ENCODE measurements at places on chromosomes 2 and 18.

GRCh38 chr2:19362094-19362754 is 3.8 kb upstream of the OSR1 start:
- DNase-seq, result no peak

DNA sequence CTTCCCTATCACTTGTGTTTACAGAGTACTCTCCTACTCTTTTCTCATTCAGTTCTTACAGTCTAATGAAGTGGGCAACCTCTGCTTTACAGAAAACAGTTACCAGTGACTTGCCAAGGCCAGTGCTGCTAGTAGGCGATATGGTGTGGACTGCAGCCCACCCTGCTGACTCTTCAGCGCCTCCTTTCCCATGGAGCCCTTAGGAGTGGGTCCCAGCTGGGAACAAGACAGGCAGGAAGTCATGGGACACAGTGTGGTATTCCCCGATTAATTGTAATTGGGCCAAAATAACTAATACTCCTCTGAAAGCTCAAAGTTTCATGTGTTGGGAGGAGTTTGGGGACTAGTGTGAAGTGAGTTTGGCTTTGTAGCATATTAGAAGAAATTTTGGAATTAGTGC is 120.1 kb upstream of the EML6 start:
- no peak for DNase-seq

- no peak for DNase-seq
Observed at GRCh38 chr2:160639472-160639871, 145.9 kb upstream of the RBMS1 start.

DNA sequence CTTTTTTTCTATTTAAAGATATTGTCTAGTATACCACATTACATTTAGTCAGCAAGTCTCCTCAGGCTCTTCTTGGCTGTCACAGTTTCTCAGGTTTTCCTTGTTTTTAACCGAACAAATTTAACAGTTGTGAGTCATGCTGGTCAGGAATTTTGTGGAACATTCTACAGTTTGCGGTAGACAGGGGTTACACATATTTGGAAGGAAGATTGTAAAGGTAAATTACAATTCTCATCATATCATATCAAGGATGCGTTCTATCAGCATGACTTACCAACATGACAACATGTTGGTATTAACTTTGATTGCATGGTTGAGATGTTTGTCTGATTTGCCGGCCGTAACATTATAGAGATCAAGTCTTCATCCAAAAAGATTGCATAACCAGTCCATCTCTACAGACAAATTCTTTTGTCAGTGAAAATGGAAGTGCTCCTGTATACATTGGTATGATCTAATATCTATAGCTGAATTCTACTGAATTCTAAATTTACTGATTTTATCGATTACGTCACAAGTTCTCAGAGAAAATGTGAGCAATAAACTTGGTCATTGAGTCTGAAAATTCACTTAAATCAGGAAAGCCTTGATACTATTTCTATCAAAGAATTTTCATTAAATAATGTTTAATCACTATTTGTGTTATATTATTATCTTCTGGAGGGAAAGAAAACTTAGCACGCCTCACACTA is 664.4 kb upstream of the SLC8A1 start:
- no peak for DNase-seq

GRCh38 chr18:78480262-78481054 is 499.2 kb upstream of the SALL3 start:
- no peak for DNase-seq

- DNase-seq, result no peak
Observed at GRCh38 chr2:120785228-120785966, 49.7 kb downstream of the GLI2 start.

DNA sequence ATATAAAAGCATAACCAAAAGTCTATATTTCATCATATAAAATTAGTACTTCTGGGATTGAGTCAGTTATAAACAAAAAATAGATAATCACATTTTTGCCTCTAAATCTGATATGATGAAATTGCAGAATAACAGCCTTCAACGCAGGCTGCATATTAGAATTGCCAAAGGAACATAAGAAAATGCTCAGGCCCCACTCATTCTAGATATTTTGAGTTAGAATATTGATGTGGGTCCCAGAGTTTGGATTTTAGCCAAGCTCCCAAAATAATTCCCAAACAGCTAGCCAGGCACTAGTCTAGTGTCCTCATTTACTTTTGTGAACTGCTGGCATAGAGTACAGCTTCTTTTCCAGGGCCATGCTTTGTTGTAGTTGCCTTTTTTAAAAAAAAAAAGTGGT is 63.5 kb downstream of the ZDBF2 start:
- DNase-seq, result no peak

- DNase-seq, result no peak
Observed at GRCh38 chr2:145931781-145932395, 1412.0 kb upstream of the ZEB2 start.

- DNase-seq, result no peak
Observed at GRCh38 chr18:57585421-57585820, 1.1 kb downstream of the FECH start.

- DNase-seq, result no peak
Observed at GRCh38 chr18:79156327-79156726, 87.1 kb downstream of the ATP9B start.

DNA sequence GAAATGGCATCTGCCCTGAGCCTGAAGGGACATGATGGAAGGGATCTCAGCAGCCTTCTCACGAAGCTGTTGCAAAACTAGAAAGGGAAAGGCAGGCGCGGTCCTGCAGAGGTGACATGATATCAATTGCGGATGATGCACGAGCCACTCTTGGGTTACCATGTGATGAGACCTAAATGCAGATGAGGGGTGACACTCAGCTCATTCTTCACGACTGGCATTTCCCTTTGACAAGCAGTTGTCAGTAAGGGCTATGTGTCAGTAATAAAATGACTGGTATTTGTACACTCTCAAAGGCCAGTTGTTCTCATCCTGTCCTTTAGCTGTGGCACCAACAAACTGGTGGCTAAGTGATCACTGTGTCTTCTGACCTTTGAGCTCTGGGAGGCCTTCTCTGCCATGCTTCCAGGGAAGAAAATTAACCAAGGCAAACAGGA is 273.6 kb downstream of the ETAA1 start:
- DNase-seq, result no peak

DNA sequence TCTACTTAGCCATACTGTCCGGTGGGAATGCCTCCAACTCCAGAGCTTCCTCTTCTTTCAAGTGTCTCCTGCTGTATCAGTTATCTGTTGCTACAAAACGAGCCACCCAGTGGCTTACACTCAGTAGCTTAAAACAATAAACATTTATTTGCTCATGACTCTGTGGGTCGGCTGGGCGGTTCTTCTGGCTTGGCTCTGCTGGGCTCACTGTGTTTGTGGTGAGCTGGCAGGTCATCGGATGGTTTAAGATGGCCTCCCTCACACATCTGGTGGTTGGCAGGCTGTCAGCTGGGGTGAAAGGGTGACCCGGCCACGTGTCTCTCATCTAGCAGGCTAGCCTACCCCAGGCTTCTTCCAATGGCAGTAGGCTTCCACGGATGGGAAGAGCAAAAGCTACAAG is 122.4 kb upstream of the SLC1A4 start:
- no peak for DNase-seq

DNA sequence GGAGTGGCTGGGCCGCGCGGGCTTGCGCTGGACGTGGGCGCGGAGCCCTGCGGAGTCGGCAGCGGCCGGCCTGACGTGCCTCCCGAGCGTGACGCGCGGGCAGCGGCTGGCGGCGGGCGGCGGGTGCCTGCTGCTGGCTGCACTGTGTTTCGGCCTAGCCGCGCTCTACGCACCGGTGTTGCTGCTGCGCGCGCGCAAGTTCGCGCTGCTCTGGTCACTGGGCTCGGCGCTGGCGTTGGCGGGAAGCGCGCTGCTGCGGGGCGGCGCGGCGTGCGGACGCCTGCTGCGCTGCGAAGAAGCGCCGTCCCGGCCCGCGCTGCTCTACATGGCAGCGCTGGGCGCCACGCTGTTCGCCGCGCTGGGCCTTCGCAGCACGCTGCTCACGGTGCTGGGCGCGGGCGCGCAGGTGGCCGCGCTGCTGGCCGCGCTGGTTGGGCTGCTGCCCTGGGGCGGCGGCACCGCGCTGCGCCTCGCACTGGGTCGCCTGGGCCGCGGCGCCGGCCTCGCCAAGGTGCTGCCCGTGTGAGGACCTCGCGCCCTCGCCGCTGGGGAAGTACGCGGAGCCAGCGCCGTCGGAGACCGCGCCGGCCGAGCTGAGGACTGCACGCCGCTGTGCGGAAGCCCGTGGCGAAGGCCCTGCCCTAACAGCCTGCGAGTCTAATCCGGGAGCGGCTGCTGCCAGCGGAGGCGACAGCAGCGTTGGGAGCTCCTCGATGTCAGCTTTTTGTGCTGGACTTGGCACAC is 526 bp downstream of the SFT2D3 start:
- DNase-seq, result peak; percentile 73

- DNase-seq, result peak; percentile 47
Observed at GRCh38 chr2:219496825-219497494, 1.7 kb upstream of the GMPPA start.

GRCh38 chr2:186486651-186487647 is 889 bp downstream of the ZC3H15 start:
- no peak for DNase-seq

DNA sequence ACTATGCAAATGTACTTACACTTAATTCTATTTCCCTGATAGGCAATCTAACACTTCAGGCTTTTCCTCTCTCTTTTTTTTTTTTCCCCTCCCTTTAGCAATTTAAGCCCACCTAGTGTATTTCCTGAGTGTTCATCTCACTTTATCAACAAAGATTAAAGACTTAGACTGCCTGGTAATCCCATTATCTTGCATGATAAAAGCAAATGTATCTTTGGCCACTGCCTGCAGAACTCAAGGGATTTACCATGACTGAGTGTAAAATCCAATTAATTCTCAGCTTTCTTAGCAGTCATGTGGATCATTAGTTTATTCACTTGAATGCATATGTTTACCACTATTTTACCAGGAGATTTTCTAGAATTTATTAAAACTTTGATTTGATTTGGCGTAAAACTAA is 1102.2 kb upstream of the GYPC start:
- DNase-seq, result no peak

DNA sequence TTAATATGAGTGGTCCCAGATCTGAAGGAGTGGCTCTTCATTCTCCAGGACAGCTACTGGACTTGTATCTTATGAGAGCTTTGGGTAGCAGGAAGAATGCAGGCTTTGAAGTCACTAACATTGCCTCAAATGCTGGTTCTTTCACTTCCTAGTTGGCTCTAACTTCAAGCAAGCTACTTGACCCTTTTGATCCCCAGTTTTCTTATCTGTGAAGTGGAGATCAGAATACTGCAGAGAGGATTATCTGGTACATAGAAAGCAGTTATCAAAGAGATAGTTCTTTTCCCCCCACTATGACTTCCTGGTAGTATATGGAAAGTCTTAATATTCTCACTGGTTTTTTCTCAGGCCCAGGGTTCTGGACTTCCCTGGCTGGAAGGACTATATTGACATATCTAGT is 3.4 kb upstream of the PLCL1 start:
- no peak for DNase-seq

- DNase-seq, result peak; percentile 40
Observed at GRCh38 chr18:74457043-74457724, at the start of gene DIPK1C. DIPK1C (minus strand) TSS chr18:74457308; CDS start chr18:74457259, 49 bp downstream.

DNA sequence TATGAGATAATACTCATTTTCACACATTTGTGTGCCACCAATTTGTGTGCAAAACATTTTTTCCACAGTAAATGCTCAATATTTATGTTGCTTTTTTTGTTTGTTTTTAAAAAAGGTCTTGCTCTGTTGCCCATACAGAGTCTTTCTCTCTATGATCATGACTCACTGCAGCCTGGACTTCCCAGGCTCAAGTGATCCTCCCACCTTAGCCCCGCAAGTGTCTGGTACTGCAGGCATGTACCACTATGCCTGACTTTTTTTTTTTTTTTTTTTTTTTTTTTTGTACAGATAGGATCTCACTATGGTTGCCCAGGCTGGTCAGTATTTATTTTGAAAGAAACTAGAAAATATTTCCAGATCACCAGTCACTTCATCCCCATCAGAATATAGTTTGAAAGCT is 297.8 kb upstream of the GYPC start:
- no peak for DNase-seq

- DNase-seq, result no peak
Observed at GRCh38 chr2:118607641-118608040, 239.8 kb downstream of the EN1 start.

DNA sequence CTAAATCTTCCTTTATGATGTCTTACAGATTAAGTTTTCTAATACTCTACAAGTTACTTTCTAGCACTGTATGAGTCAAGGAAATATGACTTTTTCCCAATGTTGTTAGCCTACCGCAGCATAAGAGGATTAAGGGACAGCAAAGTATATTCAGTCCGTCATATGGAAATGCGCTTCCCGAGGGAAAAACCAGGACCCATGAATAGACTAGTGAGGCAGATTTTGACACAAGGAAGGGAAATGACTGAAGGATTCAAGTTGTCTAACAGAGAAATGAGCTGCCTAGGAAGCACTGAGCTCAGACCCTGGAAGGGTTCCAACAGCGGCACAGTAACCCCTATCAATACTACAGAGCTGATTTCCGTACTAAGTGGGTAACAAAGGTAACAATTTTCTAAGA is 12.0 kb downstream of the SEPTIN10 start:
- no peak for DNase-seq

DNA sequence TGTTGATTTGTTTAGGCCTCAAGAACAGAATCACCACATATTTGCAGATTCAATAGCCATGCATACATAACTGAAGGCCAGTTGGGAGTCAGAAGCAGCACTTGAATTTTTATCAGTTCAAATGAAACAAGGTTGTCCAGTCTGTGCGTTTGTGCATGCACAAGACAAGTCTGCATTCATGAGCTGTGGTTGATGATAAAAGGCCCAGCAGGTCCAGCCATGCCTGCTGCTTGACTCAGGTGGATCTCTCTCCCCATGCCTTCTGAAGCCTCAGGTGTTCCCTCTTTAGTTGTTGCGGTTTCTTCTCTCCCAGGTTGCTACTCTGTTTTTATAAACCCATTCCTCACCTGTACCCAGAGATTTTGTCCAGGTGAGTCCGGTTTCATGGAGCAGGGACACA is 124.5 kb downstream of the CCDC102B start:
- DNase-seq, result no peak

- no peak for DNase-seq
Observed at GRCh38 chr2:96891591-96892333, 21.9 kb upstream of the SEMA4C start.

DNA sequence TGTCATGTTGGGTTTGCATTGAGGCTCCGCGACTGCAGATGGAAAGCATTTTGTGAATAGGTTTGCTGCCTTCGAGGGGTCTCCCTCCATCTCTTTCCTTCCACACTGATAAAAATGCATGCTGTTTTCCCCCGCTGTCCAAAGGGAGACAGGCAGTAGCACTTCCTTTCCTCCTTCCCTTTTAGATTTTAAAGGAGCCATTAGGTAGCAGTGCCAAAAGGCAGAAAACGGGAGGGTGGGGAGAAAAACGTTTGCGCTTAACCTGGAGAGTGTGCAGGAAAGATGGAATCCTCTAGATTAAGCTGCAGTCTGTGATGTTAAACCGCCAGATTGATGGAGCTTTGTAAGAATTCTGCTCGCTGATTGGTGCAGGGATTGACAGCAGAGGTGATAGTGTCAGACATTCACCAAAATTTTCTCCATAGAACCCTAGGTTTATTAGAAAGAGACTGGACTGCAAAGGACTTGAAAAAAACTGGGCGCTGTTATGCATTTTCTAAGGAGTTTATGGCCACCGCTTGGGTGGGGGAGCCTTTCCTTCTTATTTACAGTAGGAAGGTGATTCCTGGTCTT is 688 bp downstream of the MAPRE2 start:
- no peak for DNase-seq

- peak; percentile 13 for DNase-seq
Observed at GRCh38 chr2:35522450-35522849, 833.1 kb upstream of the CRIM1 start.

GRCh38 chr2:234958311-234958710 is 6.5 kb downstream of the SH3BP4 start:
- DNase-seq, result no peak

- DNase-seq, result no peak
Observed at GRCh38 chr2:121272596-121272995, 12.4 kb downstream of the TFCP2L1 start.
